Lung (tissue), 17 donors: ENCODE measurements at places on chromosomes 16 and 17. TPM values are rescaled to one million over a fixed set of nuclear protein-coding genes. Genes with fewer than 3 reads are reported as not detected.

Gene RASD1
- 11.4 TPM for total RNA-seq

Gene CIITA
- total RNA-seq, result 59.6 TPM

Gene CTF1
- total RNA-seq, result 9.8 TPM

Gene MYL4
- 9.0 TPM for total RNA-seq

Gene CDC42EP4
- 52.0 TPM for total RNA-seq

Gene STX4
- 41.6 TPM for total RNA-seq

Gene ST6GALNAC2
- total RNA-seq, result 20.8 TPM

Gene ANKS4B
- 0.11 TPM for total RNA-seq

- peak; percentile 81 for DNase-seq
Measured at GRCh38 chr17:76631821-76632565, 11.6 kb downstream of the ST6GALNAC1 start.

DNA sequence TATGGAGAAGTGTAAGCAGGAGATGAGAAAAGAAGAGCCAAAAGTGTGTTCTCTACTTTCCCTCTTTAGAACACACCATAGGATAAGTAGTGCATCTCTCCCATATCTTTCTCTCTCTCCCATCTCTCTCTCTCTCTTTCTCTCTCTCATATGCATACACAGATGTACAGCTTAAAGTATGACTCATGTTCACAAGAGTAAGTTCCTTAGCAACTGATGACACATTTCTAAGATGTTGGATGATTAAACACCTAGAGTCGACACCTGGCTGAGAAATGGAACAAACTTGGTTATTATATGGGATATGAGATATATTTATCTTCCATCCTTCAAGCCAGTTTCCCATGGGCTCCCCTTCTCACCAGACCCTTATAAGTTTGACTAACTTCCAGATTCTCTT lies 113.5 kb downstream of the TMEM132E start:
- no peak for DNase-seq

GRCh38 chr17:70137451-70138230 lies 31.7 kb upstream of the KCNJ2 start:
- peak; percentile 37 for DNase-seq

DNA sequence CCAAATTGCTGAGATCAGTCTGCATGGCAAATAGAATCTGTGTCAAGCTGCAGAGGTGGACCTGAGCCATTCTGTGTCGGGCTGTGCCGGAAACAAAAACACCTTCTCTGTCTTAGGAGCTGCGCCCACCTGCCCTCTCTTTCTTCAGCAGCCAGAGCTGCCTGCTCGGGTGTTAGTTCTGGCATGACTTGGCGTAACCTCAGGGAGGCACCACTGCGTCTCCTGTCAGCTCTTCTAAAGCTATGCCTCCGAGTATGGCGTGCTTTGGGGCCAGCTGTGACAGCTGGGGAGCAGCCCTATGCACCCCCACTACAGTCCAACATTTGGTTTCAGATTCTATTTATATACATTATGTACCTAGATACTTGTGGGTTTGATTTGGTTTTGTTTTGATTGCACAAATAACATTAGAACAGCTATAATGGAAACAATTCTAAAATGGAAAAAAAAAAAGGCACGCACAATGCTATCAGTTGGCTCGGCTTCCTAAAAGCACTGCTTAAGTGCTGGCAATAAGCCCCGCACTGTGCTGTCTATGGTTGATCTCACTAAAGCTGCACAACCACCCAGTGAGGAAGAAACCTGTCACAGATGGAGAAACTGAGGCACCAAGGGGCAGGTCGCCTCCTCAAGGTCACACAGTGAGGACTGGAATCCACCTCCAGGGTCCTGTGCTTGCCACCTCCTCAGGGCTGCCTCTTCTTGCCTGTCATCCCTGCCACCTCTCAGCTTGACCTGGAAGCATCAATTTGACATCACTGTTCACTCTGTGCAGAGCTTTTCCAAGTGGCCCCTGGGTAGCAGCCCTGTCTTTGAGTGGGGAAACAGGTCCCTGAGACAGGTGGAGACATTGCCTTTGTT lies 18.7 kb upstream of the ADGRG1 start:
- no peak for DNase-seq

- DNase-seq, result no peak
Measured at GRCh38 chr17:77604973-77605313, 353.6 kb upstream of the TNRC6C start.

GRCh38 chr16:27107185-27107592 lies 40.5 kb downstream of the C16orf82 start:
- DNase-seq, result no peak

DNA sequence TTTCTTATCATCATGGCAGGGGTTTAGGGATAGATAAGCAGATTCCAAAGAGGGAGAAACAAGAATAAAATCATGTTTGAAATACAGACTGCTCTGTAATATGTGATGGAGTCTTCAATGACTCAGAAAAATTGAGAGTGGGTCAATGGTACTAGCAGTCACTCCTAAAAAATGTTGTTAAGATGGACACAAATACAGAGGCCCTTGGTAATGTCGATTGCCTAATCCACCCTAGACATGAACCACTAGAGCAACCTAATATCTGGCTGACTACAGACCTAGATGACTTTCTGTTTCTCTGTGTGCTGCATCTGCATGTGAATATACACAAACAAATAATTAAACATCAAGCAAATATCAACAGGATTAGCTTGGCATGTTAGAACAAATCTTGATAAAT lies 135.8 kb downstream of the CDH8 start:
- no peak for DNase-seq

DNA sequence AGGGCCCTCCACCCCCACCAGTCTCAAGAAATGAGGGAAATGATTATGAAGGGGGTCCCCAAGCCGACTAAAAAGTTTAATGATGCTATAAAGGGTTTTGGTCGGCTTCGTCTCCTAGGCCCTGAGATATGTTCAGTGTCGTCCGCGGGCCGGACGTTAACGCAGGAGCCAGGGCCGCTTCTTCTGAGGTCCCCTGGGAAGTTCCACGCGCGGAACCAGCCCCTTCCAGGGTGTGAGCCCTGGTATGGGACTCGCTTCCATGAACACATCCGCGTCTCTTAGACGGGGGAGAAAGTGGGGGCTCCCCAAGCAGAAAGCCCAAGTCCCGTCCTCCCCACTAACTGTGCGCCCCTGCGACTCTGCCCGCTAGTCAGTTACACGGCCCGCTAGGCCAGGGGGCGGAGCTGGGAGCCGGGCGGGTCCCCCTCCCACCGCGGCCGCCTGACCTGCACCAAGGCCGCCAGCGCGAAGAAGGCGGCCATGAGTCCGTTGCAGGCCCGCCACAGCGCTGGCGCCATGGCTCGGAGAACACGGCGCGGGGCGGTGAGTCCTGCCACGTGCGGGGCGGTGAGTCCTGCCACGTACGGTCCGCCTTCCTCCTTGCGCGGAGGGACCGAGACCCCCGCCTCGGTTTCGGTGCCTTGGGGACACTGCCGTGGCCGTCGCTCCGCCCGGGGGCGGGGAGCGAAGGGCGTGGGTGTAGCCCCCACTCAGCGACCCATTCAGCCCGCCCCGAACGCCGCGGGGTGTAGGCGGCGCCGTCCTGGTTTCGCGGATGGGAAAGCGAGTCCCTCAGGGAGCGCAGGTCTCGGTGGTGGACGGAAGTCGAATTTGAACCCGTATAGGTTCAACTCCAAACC lies at the start of gene TMEM220:
TSS of gene TMEM220 (minus strand) at position 690 of the 860 bp plus-strand sequence. CDS start at position 518, 172 bp downstream.
- peak; percentile 90 for DNase-seq

GRCh38 chr17:15262291-15263205 lies 2.6 kb downstream of the PMP22 start:
- peak; percentile 93 for DNase-seq

GRCh38 chr17:4766723-4767122 lies 5.0 kb upstream of the TM4SF5 start:
- no peak for DNase-seq

DNA sequence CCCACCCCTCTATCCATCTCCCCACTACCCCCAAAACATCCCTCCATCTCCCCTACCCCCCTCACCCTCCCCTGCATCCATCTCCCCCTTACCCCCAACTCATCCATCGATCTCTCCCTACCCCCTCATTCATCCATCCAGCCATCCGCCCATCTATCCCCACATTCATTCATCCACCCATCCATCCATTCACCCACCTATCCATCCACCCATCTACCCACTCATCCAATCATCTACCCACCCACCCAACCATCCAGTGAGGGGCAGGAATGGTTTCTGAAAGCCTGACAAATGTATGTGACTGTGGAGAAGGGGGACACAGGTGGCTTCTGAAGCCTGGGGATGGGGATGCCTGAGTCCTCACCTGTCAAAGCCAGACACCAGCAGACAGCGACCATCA lies 8.8 kb upstream of the PAM16 start:
- DNase-seq, result no peak

GRCh38 chr16:11165894-11166665 lies 89.9 kb downstream of the SOCS1 start:
- DNase-seq, result no peak

DNA sequence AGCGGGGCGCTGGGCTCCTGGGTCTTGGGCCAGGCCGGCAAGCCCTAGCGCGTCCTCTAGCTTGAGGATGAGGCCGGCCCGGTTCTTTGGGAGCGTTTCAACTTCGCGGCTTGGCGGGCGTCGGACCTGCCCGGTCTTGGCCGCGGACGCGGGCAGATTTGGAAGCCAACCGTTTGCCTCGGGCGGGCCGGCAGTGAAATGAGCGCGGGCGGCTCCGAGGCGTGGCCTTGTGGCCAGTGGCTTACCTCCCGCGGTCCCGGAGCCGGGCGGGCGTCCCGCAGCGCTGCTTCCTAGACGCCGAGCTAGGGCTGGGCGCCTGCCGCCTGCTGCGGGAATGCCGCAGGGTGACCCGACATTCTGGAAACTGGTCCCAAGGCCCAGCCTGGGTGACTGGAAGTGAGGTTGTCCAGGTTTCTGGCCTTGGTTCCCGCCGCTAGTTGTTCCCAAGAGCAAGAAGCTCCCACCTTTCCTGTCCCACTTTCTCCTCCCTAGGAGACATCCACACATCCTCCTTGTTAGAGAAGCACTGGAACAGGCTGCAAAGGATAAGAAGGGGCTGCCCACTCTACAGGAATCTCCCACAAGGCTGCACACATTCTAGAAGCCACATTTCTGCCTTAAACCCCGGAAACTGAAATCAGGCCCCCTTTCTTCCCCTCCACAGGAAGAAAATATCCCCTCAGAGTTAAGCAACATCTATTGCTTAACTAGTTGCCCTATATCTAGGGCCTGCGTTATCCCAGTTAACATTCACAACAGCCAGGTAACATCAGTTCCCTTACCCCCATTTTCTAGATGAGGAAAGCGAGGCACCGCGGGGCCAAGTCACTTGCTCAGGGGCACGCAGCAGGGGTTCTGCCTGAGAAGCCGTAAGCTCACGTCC lies 4.5 kb upstream of the CBX8 start:
- DNase-seq, result peak; percentile 28

- DNase-seq, result no peak
Measured at GRCh38 chr16:10835281-10835931, 16.8 kb upstream of the TVP23A start.

DNA sequence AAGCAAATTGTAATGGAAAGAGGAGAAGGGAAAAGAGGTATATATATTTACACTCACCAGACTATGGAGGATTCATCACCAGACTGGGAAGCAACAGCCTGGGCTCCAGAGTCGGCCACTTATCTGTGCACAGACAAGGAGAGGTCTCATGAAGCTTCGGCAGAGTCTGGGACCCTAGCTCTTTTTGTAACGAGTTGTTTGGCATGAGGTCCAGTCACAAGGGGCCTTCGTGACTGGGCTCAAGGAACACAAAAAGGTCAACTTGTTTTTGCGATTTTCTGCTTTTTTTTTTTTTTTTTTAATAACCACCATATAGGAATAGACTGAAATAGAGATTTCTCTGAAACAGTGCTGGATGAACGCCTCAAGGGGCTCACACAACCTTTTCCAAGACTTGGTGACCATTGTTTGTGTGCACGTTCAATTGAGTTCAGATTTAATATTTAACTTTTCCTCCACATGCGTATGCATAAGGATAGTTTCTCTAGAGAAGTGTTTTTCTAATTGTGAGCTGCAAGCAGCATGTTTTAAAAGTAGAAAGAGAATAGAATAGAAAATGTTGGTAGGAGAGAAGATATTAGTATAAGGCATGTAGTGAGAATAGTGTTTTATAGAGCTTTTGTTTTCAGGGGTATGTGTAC lies 25.8 kb downstream of the BPTF start:
- DNase-seq, result peak; percentile 26

DNA sequence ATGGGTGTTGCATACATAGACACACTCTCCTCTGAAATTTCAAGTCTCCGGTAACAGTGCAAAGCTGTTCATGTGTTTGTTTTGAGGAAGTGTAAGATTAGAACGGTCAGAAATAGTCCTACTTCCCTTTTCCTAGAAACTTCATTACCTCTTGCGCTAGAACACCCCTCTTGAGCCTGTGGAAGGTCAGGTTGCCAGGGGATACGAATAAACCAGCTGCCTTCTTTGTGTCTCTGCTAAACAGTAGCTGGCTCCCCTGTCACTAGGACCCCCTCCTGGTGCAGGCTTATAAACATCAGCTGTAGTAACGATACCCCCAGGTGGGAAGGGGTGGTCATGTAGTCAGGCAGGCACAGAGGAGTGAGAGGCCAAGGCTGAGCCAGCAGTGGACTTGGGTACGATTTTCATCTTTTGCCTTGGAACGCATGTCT lies 113.4 kb upstream of the RCVRN start:
- peak; percentile 48 for DNase-seq

GRCh38 chr17:56310782-56311181 lies 157.5 kb downstream of the ANKFN1 start:
- no peak for DNase-seq

GRCh38 chr16:89065458-89065822 lies 28.2 kb upstream of the ACSF3 start:
- DNase-seq, result no peak

- DNase-seq, result no peak
Measured at GRCh38 chr16:77193377-77193776, 2.4 kb downstream of the MON1B start.

DNA sequence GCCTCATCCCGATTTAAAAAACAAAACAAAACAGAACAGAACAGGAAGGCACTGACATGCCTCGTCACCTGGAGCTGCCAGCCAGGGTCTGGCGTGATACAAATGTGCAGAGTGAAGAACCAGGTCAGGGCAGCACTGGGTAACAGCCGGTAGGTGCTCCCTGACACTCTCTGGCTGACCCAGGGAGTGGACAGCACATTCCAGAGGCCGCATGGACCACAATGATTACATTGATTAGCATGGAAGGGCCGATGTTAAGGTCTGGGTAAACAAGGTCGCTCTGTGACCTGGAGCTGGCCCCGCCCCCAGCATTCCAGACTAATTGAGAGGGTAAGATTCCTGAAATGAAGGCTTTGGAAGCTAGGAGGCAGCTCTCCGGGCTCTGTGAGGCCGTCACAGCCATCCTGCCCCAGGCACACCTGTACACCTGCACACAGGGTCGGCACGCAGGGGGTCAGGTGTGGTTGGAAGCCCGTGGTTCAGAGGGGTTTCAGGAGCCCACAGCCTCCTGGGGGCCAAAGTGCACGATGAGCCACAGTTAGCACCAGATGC lies 21.4 kb downstream of the PIEZO1 start:
- DNase-seq, result no peak

GRCh38 chr17:78438694-78439325 lies 60.4 kb downstream of the PGS1 start:
- no peak for DNase-seq

DNA sequence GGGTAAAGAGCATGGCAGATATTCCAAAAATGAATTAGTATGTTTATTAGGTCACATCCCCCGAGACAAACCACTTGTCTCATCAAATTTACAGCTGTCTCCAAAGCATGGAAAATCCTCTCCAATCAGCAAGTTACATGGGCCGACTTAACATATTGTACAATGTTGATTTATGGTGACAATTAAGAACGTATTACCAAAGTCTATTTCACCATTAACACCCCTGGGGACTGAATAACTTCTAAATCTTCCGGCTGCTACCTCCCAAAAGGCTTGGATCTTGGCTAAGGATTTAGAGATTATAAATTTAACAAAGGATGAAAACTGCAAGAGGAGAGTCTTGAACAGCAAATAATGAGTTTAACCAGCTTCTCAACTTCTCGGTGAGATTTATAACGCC lies 311.9 kb downstream of the NPIPA8 start:
- DNase-seq, result no peak
